Stimulated activated CD8-positive, alpha-beta memory T cell treated with anti-CD3 and anti-CD28 coated beads, Interleukin-4, amount 100 ng/mL, for 1 hour (primary cell): ENCODE measurements at places on chromosomes 5 and 9.

GRCh38 chr9:21121079-21121478 lies 20.6 kb downstream of the IFNW1 start:
- no peak for DNase-seq

GRCh38 chr9:85742597-85742936 lies 813 bp upstream of the AGTPBP1 start:
- DNase-seq: no peak

DNA sequence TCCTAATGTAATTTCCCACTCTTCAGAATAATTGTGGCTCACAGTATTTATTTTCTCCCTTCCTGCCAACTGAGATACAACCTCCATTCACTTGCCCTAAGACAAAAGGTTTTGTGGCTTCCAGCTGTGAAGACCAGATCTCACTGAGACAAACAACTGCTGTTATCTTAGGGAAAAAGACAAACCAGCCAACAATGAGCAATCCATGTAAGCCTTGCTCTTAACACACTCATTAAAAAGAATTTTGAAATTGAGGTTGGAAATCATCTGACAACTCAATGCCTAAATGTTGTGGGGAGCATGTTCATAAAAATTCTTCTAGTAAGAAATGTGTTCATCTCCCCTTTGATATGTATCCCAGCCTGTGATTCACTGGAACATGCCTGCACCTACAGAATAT lies 132.9 kb downstream of the ADAMTSL1 start:
- no peak for DNase-seq

DNA sequence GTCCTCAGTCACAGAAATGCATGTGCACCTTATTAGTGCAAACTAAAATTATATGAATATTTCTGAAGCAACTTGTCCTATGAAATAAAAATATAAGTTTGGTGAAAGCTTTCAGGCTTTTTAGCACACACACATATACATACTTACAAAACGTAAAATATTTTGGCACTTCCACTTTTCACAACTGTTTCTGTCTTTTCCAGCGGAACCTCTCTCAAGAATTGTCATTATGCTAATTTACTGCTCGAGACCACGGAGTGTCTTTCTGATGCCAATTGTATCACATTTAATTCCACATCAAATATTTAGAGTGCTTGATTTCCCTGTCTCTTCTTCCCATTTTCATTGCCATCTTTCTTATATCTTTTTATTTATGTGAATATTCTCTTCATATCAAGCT lies 100.4 kb downstream of the MEF2C start:
- no peak for DNase-seq

GRCh38 chr5:103908336-103909080 lies 345.9 kb upstream of the NUDT12 start:
- no peak for DNase-seq

- DNase-seq: no peak
Measured at GRCh38 chr5:76439201-76439600, 36.1 kb downstream of the IQGAP2 start.

DNA sequence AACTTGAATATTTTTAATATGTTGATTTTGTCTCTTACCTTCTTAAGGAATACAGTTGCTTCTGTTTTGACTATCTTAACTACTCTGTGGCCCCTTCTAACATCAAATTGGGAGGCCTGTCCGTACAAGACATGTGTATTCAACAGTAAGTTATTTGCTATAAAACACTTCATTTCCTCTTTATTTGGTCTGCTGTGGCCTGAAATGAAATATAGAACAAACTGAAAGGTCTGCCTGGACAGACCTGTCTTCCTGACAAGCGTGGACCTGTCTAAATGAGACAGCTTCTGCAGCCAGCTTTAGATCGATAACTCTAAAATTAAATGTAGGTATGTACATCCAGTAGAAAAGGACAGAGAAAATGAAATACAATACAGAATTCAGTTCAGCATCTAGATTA lies 2.2 kb upstream of the LPAR1 start:
- no peak for DNase-seq

GRCh38 chr9:133973111-133973790 lies 18.9 kb downstream of the VAV2 start:
- no peak for DNase-seq

DNA sequence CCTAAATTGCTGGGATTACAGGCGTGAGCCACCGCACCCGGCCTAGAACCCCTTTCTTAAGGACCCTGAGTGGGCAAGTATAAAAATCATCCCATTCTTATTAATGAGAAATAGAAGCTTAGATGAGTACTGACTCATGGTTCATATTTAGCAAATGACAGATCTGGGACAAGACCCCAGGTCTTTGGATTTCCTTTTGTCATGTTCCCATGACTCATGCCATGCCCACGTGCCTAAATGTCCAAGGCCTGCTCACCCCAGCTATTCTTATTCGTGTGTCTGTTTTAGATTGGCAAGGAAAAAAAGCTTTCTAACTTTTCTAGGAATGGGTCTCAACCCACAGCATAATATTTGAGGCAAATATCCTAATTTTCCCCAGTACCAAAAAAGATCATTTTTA lies 57.7 kb upstream of the RPS23 start:
- no peak for DNase-seq

- DNase-seq: no peak
Measured at GRCh38 chr5:58786711-58787303, 203.9 kb downstream of the RAB3C start.

DNA sequence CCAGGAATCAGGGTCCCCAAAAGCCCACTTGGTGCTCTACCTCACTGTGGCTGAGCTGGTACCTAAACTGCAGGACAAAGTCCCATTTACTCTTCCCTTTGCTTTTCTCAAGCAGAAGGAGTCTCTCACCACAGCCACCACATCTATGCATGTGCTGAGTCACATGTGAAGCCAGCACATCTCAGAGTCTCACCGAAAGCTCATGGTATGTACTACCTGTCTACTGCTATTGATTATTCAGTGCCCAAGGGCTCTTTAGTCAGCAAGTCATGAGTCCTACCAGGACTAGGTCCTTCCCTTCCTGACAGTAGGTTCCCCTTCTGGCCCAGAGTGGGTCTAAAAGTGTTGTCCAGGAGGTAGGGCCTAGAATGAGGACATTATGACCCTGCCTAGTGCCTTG lies 130.7 kb upstream of the NTRK2 start:
- no peak for DNase-seq

GRCh38 chr5:4995014-4995413 lies 145.1 kb upstream of the ADAMTS16 start:
- no peak for DNase-seq

- no peak for DNase-seq
Measured at GRCh38 chr9:131657940-131658339, 81.9 kb downstream of the RAPGEF1 start.

GRCh38 chr9:89810431-89810830 lies 205.6 kb downstream of the GADD45G start:
- DNase-seq: no peak

- DNase-seq: no peak
Measured at GRCh38 chr5:35032356-35032755, 15.4 kb downstream of the AGXT2 start.

DNA sequence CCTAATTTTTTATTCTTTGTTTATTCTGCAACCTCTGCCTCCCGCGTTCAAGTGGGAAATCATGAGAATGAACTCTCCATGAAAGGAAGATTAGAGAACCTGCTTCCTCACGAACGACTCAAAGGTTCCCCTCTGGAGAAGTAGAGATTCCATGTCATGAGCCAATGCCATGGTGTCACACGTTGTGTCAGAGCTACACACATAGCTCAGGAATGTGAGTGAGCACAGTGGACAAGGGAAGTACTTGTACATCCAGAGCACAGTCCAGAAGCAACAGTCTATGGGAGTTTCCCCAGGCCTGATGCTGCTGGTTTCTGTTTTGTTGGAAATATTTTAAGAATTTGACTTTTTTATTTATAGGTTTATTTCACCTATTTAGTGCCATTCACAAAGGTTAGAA lies 26.8 kb upstream of the PPP2CA start:
- DNase-seq: no peak

DNA sequence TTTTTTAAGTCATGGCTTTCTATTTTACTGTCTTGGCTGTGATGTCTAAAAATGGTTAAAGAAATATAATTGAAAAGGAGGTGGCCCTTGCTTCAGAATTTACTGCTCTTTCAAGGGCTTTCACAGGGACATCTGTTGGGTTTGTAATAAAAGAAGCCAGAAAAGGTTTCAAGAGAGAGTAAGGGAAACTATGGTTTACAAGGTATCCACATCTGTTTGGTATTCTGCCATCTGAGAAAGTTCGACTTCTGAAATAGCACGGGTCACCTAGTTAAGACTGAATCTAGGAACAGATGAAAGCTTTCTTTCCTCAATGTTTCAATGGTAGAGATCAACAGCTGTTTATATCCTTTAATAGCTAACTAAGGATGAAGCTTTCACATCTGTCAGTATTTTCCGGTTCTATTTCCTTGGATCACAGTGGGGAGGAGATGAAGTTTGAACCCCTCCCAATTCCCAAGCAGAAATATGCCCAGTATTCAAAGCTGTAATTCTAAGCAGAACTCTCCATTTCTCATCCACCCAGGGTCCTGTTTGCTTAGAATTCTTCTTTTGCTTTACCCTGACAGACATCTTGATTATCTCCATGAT lies 72.8 kb upstream of the IFNK start:
- no peak for DNase-seq

DNA sequence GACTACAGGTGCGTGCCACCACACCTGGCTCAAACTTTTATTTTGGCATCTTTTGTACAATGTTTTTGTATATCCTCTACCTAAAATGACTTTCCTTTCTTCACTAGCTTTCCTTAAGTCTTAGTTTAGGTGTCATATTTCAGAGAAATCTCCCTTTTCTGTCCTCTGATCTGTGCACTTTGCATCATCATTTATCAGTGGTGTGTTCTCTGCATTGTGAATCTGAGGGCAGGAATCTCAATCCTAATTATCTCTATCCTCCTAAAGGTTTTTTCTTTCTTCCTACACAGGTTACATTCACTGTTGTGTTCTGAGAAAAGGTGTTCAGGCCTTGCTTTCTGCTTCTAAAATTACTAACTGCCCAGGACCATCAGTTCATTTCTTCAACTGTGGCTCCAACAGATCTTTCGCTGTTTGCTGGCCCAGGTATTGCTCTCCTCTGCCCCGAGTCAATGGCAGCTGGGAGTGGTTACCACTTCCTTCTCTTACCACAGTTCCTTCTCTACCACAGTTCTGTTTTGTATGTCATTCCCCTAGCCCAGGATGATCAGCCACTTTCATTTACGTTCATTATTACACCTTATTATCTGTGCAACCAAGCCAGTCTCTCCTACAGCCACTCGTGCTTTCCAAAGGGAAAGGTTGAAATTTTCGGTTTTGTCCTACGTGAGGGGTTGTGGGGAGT lies 14.0 kb downstream of the TGFBR1 start:
- no peak for DNase-seq

DNA sequence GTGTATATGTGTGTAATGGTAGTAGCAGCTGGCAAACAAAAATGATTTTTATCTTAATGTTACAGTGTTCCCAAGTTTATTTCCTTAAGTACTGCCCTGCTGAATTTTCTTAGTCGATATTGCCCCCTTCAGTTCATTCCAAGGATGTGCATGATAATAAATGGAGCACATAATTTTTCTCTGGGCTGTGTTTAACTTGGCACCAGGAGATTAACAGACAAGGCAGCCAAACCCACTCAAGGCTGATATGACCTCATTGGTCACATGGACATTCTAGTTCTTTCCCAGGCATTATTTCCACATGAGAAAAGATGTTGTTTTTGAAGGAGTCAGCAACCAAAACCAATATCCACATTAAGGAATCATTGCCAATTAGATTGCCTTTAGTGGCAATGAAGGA lies 61.8 kb downstream of the COX7C start:
- no peak for DNase-seq

GRCh38 chr5:56190497-56190896 lies 42.6 kb downstream of the ANKRD55 start:
- DNase-seq: no peak

GRCh38 chr9:35858458-35858857 lies 11.7 kb downstream of the OR13J1 start:
- no peak for DNase-seq

DNA sequence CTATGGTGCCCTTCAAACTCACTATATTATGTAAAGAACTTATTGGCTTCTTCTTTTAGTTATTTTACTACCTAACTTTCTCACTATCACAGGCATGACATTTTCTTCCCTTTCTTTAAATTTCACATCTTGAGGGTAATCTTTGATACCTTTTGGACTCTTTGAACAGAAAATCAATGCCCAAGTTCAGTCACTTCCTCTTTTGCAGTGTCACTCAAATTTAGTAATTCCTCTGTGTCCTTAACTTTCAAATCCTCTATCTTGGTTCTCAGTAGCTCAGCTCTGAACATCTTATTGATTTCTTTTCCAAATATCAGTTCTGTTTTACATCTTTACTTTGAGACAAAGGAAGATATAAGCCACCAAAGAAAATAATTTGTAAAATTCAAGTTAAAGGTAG lies 25.5 kb downstream of the CNTLN start:
- no peak for DNase-seq

- no peak for DNase-seq
Measured at GRCh38 chr9:137919649-137920141, 42.1 kb downstream of the CACNA1B start.
